Activated CD4-positive, CD25-positive, alpha-beta regulatory T cell treated with anti-CD3 and anti-CD28 coated beads, Interleukin-2, amount 50 U/mL, for 72 hours (primary cell): ENCODE measurements at places on chromosomes 5 and 9.

DNA sequence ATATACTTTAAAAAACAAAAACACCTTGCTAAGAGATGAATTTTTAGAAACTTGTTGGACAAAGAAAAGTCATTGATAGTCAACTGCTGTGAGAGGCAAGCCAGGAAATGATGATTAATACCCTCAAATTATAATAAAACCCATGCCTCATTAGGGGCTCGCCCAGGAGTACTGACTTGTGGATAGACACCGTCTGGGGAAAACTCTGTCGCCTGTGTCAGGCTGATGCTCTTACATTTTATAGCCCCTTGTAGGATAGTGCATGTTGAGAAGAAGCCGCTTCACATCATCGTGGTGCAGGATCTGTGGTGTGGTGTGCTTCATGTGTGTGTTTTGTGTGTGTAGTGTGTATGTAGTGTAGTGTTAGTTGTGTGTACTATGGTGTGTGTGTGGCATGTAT, 39.1 kb downstream of the SYK start:
- DNase-seq: no peak

DNA sequence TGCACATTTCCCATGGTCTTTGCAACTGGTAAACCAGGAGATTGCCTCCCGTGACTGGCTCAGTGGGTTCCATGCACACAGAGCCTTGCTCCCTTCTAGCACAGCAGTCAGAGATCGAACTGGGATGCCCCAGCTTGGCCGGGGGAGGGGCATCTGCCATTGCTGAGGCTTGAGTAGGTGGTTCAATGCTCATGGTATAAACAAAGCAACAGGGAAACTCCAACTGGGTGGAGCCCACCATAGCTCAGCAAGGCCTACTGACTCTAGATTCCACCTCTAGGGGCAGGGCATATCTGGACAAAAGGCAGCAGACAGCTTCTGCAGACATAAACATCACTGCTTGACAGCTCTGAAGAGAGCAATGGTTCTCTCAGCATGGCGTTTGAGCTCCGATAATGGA, 67.0 kb upstream of the PPP1R2B start:
- no peak for DNase-seq

- DNase-seq: no peak
Observed at GRCh38 chr9:92654481-92655301, 15.2 kb downstream of the IPPK start.

DNA sequence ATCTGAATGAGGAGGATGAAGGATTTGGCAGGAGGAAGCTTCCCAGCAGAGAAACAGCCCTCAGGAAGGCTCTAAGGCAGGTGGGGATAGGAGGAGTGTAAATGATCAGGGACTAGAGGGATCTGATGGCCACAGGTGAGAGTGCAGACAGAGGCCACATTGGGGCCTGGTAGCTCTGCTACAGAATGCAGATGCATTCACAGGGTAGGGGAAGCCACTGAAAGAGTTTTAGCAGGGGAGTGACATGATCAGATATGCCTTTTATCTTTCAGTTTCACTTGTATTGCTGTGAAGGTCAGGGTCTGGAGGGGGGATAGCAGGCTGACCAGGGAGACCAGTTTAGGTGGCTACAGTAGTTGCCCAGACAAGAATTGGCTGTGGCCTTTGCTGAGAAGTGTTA, 3.0 kb downstream of the TXNDC15 start:
- no peak for DNase-seq

DNA sequence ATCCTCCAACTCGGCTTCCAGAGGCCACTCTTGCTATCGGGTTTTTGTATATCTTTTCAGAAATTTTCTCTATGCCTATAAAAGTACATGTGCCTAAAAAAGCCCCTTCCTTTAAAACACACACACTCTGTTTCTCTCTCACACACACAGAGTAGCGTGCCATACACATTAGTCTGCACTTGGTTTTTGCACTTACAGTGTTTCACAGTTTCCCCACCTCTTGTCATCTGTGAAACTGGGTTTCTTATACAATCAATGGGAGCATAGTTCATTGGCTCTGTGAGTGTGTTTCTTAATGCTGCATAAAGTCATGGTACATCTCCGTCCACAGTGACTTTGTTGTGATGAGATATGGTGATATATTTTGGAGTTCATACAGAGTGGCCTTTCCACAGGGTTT, 664 bp upstream of the IGFBPL1 start:
- DNase-seq: no peak

- peak; percentile 61 for DNase-seq
Observed at GRCh38 chr5:10863763-10864383, 102.8 kb upstream of the DAP start.

DNA sequence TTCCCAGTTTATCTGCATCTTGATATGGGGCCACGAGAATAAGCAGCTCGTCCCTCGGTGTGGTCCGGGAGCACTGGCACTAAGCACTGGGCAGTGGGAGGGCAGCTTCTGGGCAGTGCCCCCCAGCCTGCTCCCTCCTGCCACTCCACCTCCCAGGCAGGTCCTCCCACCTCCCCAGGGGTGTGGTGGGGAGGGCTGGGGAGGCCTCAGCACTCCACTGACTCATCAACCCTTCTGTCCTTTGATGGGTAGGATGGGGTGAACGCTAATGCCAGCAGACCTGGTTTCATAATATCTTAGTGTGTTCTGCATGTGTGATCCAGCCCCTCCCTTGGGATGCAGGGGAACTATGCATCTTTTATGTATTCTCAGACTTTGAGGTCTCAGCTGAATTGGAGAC, 62.2 kb upstream of the GNE start:
- DNase-seq: no peak

DNA sequence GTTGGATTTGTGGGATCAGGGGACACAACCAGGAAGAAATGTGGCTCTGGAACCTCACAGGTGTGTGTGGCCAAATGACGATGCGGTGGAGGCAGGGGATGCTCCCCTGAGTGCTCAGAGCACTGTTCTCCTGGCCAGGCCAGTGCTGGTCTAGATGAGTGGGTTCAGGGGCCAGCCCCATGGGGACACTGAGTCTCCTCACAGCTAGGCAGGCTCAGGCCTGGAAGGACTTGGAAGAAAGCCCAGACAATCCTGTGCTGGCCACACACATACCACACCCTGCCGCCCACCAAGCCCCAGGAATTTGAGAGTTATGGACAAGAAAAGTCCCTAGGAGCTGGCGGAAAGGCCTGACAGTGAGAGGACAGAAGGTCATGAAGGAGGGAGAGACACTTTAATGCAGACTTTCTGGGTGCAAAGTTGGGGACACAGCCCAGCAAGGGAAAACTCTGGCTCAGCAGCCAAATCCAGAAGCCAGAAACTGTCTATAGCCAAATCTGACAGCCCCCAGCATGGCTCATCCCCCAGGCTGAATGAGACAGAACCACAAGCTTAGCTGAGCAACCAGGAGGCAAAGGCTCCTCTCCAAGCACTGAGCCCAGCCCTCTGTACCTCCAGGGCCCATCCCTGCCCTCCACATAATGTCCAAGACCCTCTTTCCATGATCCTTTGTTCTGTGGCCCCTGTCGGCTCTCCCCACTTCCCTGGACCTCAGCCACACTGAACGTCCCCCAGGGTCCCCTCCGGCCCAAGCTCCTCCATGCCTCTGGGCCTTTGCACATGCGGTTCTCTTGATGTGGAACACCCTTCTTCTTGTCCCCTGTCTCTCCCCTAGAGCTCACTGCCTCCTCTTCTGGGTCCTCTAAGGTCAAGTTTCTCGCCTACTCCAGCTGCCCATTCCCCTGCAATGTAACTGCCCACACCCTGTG, 22.4 kb downstream of the LHX6 start:
- no peak for DNase-seq

GRCh38 chr5:115192098-115192497, 22.4 kb upstream of the TRIM36 start:
- no peak for DNase-seq

DNA sequence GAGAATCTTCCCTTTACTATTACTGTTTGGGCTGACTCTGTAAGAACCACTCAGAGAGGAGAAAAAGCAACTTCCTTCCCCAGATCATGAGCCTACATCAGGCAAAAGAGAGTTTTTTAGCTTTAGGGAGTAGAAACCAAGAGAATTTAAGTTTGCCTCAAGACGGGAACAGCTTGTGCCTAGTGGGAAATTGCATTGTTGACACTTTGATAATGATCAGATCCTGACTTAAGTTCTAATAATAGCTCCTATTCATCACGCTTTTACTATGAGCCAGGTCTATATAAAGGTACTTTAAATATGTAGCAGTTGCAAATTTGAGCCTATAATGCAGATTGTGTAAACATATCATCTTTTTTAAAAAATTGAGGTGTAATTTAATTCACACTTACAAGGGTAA, 298.2 kb downstream of the MAN2A1 start:
- no peak for DNase-seq
